Activated CD8-positive, alpha-beta T cell treated with anti-CD3 and anti-CD28 coated beads for 36 hours (primary cell): ENCODE measurements at places on chromosomes 7 and 10. TPM values are rescaled to one million over a fixed set of nuclear protein-coding genes. Genes with fewer than 3 reads are reported as not detected.

LIPN gene
- not detected for total RNA-seq

LRRC4 gene
- total RNA-seq, result not detected

DNA sequence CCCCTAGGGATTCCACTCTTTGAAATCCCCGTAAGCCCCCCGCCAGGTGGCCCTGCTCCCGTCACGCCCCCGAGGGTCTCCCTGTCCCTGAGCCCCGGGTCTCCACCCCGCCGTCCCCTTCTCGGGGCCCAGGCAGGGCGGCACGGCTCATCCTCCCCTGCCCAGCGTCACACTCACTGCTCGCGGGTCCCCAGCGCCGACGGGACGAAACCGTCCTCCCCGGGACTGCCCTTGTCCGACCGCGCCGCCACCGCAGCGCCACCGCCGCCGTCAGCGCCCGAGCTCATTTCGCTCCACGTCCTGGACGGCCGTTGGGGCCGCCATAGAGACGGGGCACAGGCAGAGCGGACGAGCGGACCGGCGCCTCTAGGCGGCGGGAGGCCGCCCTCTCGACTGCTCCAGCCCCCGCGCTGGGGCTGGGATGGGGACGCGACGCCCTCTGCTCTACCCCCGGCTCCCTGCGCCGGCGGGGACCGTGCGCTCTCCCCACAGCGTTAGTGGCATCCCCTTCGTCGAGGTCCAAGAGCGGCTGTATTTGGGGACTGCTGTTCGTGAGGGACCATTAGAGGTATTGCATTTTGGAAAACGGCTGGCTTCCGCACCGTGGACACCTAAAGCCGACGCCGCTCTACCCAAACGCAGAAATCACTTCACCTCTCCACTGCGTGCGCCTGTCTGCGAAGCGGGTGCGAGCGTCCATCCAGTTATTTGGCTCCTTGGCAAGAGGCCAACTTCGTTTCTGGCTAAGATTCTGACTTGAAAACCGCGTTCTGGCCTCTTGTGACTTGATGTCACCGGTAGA lies at the start of gene EEF1AKMT2:
TSS of gene EEF1AKMT2 (minus strand) at position 341 of the 802 bp plus-strand sequence. CDS start at position 287, 54 bp downstream.
- peak; percentile 87 for DNase-seq

DNA sequence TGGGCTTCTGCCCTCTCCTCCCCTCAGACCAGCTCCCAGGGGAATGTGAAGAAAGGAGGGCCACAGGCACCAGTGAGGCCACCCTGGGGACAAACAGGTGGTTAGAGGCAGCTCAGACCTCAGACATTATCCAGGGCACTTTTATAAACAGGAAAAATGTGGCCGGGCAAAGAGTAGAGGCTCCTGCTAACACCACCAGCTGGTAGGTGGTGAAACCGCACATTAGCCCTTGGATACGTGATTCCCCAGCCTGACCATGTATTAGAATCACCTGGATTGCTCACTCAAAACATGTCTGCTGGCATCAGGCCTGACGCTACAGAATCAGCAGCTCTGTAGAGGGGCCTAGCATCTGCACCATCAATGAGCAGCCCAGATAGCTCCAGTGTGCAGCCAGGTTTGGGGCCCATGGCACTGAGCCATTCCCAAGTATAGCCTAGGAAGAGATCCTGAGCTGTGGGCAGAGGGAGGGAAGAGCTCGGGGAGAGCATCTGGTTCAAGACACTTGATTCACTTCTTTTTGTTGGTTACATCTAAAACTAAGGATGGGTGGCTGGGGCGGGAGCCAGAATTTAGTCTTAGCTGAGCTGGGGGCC lies 37.1 kb downstream of the GPR26 start:
- no peak for DNase-seq

CLDN4 gene
- total RNA-seq, result 0.20 TPM

MALRD1 gene
- 0.29 TPM for total RNA-seq

CTAGE6 gene
- 1.7 TPM for total RNA-seq
